Liver (tissue), 10 donors: ENCODE measurements at places on chromosomes 6 and 20. TPM values are rescaled to one million over a fixed set of nuclear protein-coding genes. Genes with fewer than 3 reads are reported as not detected.

Gene SMLR1
- total RNA-seq: 65.2 TPM

Gene MRAP2
- 0.51 TPM for total RNA-seq

DNA sequence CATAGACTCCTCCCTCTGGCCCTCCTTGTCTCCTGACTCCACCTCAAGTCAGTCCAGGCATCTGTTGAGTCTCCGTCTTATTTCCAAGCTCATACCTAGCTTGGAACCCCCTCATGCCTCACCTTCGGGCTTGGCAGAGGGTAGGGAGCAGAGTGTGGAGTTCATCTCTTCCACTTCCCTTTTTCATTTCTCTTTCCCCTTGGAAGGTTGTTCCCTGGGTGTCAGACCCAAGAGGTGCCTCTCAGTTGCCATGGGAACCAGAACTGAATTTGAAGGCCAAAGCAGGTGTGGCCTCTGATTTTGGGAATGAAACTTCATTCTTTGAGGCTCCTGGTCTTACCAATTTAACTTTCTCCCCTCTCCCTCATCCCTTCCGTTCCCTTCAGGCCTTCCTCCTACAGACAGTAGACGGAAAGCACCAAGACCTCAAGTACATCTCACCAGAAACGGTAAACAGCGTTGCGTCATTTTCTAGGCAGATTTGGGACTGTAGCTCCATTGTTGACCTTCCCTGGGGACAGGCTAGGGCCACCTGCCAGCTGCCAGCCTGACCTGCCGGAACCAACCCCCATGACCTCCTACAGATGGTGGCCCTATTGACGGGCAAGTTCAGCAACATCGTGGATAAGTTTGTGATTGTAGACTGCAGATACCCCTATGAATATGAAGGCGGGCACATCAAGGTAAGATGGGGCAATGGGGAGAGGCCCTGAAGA, 6.6 kb downstream of the CDC25B start:
- no peak for DNase-seq

DNA sequence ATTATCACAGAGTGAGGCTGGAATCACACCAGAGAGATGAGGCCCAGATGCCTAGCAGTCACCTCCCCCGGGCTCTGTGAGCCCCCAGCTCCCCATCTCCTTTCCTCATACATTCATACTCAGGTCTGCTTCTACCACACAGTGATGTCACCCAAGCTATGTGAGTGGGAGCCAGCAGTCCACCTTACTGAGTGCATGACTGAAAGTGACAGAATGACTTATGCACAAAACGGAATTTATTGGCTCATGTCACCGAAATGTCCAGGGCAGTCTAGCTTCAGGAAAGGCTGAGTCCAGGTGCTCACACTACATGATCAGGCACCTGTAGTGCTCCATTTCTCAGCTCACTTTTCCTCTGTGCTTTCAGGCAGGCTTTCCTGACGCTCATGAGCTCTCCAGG, 36.7 kb upstream of the CCN6 start:
- DNase-seq: no peak

- no peak for DNase-seq
Observed at GRCh38 chr6:35489066-35489465, 7.8 kb downstream of the TEAD3 start.

DNA sequence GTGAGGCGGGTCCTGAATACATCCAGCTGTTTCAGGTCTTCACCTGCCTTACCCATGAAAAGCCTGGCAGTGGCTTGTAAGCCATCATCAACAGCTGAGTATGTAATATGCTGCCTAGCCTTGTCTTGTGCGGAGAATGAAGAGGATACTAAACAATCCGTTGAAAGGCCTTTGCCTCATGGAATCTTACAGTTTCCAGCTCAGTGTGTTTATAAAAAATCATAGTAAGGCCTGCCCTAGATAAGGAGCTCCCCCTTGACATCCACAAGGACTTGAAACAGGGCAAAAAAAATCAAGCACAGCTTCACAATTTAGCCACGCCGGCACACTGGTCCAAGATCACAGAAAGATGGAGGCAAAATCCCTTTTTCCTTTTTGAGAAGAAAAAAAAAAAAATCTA, 115.7 kb downstream of the KIF16B start:
- DNase-seq: no peak

DNA sequence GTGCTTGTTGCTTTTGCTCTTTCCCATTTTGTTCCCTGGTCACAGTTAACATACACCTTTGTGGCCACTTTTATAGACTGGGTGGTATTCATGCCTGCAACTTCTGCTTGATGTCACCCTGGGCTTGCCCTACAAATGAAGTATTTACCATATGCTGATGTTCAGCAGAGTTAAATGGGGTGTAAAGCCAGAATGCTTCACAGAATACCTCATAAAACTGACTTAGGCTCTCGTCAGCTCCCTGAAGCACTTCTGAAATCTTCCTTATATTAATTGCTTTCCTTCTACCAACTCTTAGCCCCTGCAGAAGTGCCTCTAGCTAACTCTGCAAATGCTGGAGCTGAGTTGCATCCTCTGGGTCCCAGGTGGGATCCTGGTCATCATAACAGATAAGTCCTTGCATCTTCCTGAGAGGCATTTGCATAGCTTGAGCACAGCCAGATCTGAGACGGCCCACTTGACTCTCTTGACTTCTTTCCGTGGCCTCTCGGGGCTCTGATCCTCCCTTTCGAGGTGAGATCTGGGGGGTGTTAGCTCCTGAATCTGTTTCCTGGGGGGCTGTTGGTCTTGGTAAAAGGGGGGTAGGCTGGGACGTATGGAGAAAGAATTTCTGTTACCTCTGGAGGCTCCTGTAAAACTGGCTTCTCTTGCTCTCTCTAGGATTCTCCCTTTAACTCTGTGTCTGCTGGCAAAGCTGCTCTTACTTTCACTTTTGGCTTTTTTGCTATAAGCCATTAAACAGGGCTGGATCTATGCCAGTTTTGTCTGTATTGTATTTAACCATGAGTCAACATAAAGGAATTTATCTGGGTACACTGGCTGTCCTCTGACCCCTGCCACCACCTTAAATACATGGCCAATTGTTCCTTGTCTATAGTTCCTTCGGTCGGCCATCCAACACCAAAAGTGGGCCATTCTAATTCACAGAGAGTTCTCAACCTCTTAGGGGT, 223.0 kb upstream of the SYNCRIP start:
- no peak for DNase-seq

GRCh38 chr20:43584448-43585136, 6.1 kb upstream of the IFT52 start:
- DNase-seq: no peak

GRCh38 chr6:96468681-96469224, 52.9 kb upstream of the UFL1 start:
- DNase-seq: no peak

- DNase-seq: no peak
Observed at GRCh38 chr6:10847684-10848083, 9.3 kb upstream of the MAK start.

DNA sequence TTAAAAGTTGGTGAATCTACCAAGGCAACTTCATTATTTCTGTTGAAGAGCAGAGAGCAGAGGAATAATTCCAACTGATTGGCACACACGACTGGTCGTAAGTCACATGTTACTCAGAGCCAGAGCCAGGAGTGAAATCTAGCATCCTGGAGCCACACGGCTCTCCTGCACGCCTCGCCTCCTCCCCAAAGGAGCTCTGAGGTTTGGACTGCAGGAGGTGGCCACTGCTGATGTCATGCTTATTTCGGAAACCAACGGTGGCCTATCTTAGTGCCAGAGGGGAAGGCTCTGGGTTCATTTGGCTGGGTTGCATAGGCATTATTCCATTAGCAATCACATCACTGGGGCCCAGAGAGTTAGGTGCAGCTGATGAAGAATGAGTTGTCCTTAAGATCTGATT, 123.5 kb upstream of the RALGAPA2 start:
- no peak for DNase-seq
